ENCODE measurements at places on chromosomes 1 and 21.

- DNase-seq = no peak
Observed at GRCh38 chr1:210739627-210740026, 394.3 kb downstream of the KCNH1 start.

- no peak for DNase-seq
Observed at GRCh38 chr1:234214911-234215892, 158.1 kb upstream of the COA6 start.

GRCh38 chr1:214107322-214108096, 119.7 kb downstream of the PROX1 start:
- DNase-seq = no peak

GRCh38 chr1:30904962-30905335, 3.6 kb downstream of the SDC3 start:
- no peak for DNase-seq

- DNase-seq = no peak
Observed at GRCh38 chr1:224109981-224110380, 3.9 kb upstream of the FBXO28 start.

GRCh38 chr1:247376659-247377058, 39.3 kb upstream of the NLRP3 start:
- no peak for DNase-seq
